ENCODE measurements at places on chromosomes 16 and 17.

DNA sequence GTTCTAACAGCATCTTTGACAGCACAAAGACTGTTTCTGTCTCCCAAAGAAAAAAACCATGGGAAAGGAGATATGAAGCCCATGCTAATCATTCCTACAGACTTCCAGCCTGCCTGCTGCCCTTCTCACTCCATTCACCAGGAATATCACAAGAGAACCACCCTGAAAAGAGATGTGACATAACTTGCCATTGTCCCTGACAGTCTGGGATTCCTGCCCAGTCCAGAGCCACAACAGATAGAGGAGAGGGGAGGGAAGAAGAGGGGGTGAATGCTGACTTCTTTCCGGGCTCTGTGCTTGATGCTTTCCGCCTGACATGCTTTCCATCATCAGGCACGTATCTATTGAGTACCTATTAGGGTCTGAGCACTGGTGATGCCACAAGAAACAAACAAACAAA is 31.6 kb upstream of the ASIC2 start:
- DNase-seq = no peak

DNA sequence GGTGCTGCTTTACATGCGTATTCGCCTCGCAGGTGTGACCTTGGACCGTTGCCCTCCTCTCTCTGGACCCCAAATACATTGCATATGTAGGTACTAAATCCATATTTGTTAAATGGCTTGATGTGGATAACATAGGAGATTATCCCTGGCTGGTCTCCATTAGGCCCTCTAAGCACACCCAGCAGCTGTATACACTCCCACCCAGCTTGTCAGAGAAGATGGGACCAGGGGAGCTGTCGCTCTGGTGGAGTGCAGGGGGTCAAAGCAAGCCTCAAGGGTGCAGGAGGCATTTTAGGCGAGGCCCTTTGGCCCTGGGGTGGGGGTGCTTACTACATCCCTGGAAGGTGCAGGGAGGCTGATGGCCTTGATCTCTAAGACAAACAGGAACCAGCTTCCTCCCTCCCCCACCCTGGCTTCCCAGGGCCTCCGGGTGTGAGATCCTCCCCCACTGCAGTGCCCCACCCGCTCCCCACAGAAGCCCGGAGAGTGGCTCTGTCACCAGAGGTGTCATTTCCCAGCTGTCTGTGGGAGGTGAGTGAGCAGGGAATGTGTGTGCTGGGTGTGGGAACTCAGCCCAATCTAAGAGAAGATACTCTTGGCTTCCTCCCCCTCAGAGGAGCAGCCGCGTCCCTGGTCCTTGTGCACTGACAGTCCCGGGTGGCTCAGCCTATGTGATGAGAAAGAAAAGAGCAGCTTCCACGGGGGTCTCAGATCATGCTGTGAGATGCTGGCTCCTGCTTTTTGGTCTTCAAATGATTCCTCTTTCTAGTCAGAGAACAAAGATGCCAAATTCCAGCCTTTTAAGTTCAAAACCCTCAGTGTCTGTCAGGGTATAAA is 1.4 kb upstream of the VAMP2 start:
- DNase-seq = peak; percentile 61

DNA sequence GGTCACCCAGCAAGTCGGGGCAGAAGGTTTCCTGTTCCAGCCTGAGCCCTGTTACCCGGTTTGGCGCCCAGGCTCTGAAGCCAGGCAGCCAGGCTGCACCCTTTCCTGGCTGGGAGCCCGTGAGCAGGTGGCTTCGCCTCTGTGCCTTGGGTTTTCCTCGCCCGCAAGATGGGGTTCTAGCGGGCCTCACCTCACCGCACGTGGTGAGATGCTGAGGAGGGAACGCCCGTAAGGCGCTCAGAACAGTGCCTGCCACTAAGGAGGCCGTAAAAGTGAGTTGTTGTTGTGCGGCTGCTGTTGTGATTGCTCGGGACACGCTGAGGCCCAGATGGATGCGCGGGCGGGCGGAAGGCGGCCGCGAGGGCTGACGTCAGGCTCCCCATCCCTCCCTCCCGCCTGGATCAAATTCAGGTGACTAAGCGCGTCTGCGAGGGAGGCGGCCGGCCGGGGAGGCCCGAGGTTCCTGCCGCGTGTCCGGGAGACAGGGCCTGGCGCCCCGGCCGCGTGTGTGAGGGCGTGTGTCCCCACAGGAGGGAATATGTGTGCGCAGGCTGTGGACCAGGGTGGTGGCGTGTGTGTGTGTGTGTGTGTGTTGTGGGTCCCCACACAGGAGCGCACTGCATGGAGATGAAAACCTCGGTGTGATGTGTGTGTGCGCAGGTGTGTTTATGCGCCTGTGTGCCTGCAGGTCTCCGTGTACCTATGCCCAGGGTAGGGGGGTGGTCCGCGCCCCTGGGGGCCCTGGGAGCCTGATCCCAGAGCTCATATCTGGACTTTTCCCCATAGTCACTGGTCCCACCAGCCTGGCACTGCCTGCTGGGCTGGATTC is 4.3 kb downstream of the CAMKK1 start:
- DNase-seq = peak; percentile 90

GRCh38 chr17:19317359-19318095 is 45.0 kb downstream of the B9D1 start:
- DNase-seq = peak; percentile 82

- DNase-seq = no peak
These were observed 36.8 kb downstream of the DDX19A start for GRCh38 chr16:70383421-70383960.

DNA sequence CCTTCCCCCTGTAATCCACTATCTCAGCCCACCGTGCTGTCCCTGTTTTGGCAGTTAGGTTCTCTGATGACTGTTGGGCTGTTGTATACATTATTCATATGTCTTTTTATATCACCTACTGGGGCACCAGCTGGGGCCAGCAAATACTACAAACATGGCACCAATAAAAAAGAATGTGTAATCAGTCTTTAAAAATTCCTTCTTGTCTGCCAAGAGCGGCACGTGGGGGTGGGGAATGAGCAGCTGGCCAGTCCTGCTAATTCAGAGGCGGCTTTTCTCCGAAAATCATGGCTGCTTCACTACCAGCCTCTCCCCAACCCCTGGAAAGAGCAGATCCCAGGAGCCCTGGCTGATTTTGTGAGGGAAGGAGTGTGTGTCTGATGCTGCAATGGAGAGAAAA is 77.7 kb upstream of the EEF2KMT start:
- DNase-seq = no peak

DNA sequence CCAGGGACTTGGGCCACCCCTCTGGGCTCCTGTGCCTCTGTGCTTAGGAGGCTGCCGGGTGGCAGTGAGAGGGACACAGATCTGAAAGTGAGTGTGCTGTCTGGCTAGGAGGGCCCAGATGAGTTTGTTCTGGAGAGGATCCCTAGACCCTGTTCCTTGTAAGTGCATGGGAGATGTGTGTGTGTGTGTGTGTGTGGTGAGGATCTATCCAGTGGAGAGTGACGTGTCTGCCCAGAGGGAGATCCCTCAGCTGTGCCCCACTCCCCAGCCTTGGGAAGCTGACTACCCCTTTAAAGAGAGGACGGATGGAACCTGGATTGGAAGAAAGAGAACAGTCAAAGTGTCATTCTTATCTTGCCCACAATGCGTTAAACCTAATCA is 25.5 kb upstream of the CDC42EP4 start:
- DNase-seq = no peak
